ENCODE measurements at places on chromosomes 2 and 18. TPM values are rescaled to one million over a fixed set of nuclear protein-coding genes. Genes with fewer than 3 reads are reported as not detected.

KYNU gene
- total RNA-seq = 6.0 TPM

GRCh38 chr18:66560094-66560493, 43.8 kb downstream of the CDH19 start:
- no peak for DNase-seq

DNA sequence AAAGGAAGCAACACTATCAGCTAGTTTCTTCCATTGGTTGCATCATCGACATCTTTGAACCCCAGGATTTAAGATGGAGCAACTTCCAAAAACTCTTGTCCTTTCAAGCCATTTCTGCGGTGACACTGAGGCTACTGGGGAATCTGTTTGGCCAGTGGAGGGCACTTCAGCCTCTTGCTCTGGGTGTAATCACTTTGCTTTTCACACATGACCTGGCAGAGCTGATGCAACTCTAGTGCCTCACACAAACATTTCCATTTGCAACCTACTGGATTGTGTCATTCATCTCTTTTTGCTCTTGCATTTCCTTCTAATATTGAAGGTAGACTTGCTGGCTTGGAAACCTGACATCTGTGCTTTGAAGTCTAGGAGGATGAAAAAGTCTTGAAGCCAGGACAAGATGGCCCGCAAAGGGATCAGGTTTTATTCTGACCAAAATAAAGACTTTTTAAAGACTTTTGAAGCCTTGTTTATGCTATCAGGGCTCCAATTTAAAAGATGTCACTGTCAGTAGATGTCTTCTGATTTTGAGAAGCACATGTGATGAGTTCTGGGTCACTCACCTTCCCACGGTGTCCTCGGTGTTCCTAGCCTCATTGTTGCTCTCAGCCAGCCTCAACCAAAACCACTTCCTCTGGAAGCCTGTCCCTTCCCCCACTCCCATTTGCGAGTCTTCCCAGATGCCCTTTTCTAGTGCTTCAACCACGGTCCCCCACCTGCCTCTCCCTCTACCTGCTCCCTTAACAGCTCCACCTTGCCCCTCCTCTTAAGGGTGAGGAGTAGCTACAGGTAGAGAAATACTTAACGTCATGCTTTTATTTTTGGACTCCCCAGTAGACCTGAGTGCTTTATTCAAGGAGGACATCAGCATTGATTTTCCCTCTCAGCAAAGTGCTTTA, 69.7 kb upstream of the KCNE4 start:
- DNase-seq = peak; percentile 67

GRCh38 chr2:23291239-23291638, 93.7 kb upstream of the KLHL29 start:
- no peak for DNase-seq

DNA sequence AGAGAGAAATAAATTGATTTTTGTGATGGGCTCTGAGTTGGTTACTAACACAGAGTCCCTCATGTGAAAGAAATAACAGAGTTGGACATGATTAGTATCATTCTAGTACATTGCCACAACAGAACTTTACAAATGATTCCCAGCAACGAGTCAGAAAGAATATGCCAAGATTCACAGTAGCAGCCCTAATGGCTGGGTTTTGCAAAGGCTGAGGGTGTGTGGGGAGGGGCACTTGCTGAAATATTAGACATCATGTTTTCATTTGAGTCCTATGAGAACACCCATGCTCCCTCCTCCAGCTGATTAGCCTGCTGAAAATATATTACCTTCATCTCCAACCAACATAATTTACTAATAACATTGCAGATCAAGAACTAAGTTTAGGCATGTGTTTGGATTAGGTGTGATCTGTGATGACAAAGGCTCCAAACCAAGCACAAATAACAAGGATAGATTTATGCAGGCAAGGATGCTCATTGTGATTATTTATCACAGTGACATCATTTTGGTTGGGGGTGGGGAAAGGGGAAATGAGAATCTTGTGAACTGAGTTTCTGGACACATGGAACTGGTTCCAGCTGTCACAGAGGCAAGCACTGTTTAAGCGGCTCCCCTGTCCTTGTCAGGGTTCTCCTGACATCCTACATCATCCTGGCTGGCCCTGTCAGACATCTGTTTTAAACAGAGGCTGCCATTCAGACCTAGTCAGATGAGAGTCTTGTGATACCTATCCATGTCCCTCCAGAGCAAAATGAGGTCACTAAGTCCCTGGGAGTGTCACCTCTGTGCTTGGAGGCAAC, 205.8 kb upstream of the NCKAP5 start:
- DNase-seq = peak; percentile 63

RNU2-63P gene
- 10.3 TPM for total RNA-seq

Data from sciatic nerve (tissue), 2 donors.